ENCODE measurements at places on chromosomes 7 and 10. TPM values are rescaled to one million over a fixed set of nuclear protein-coding genes. Genes with fewer than 3 reads are reported as not detected.

DNA sequence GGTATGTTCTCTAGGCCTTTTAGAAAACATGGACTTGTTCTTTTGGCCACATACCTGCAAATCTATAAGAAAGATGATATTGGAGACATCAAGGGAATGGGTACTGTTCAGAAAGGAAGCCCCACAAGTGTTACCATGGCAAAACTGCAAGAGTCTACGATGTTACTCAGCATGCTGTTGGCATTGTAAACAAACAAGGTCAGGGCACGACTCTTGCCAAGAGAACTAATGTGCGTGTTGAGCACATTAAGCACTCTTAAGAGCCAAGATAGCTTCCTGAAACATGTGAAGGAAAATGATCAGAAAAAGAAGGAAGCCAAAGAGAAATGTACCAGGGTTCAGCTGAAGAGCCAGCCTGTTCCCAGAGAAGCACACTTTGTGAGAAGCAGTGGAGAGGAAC lies 37.1 kb downstream of the SDK1 start:
- H3K4me3 ChIP-seq: no peak overlapping the region
- no peak overlapping the region for H3K27ac ChIP-seq
- no peaks in the 10 kb centered on the region for H3K27me3 ChIP-seq

GRCh38 chr7:150431839-150432658 lies 18.4 kb upstream of the GIMAP8 start:
- peaks cover 6% of the 10 kb centered on the region for H3K4me1 ChIP-seq
- H3K27me3 ChIP-seq: no peaks in the 10 kb centered on the region
- no peak overlapping the region for H3K27ac ChIP-seq

DNA sequence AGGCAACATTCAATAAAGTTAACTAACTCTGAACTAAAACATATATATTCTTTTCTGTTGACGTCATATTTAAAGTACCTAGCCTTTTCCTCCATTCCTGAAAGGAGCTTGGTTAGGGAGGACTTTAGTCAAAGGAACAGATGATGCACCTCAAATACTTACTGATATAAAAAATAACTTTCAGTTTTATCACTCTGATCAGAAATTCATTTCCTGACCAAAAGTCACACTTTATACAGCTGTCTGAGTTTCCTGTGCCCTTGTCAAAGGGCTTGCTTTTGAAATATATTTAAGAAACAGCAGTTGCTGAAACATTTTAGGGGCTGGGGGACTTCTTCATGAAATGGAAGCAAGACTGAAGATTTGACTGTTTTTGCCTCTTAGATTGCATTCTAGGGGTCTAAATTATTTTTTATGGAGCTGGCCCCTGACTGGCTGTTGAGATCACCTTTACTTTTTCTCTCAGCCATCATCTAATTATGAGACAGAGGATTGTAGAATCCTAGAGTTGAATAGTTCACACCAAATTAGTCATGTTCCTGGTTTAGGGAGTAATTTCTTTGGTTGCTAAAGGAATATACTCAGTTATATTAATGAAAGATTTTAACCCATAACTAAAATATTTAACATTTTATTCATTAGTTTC lies 46.6 kb downstream of the GLCCI1 start:
- no peak overlapping the region for H3K27ac ChIP-seq
- H3K4me3 ChIP-seq: no peak overlapping the region
- no peaks in the 10 kb centered on the region for H3K4me1 ChIP-seq
- DNase-seq: no peak
- H3K36me3 ChIP-seq: no peaks in the 10 kb centered on the region
- no peaks in the 10 kb centered on the region for H3K27me3 ChIP-seq

DNA sequence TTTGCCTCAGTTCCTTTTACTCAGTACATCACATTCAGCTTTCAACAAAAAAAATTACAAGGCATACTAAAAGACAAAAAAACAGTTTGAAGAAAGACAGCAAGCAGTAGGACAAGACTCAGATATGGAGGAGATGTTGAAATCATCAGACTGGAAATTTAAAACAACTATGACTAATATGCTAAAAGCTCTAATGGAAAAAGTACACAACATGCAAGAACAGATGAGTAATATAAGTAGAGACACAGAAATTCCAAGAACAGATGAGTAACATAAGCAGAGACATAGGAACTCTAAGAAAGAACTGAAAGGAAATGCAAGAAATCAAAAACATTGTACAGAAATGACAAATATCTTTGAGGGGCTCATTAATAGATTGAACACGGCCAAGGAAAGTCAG lies 402.6 kb downstream of the NEBL start:
- H3K4me1 ChIP-seq: no peaks in the 10 kb centered on the region
- no peak overlapping the region for H3K27ac ChIP-seq
- no peak overlapping the region for H3K4me3 ChIP-seq

The LIPF gene
- not detected for total RNA-seq

- H3K36me3 ChIP-seq: no peaks in the 10 kb centered on the region
- DNase-seq: no peak
- no peaks in the 10 kb centered on the region for H3K27me3 ChIP-seq
Observed at GRCh38 chr7:120256344-120257070, 16.5 kb upstream of the KCND2 start.

GRCh38 chr10:49310460-49310859 lies 11.5 kb downstream of the C10orf71 start:
- peaks cover 3% of the 10 kb centered on the region for H3K36me3 ChIP-seq
- H3K27ac ChIP-seq: no peak overlapping the region
- no peak overlapping the region for H3K4me3 ChIP-seq
- no peak for DNase-seq
